ENCODE measurements at places on chromosomes 5 and 9.

DNA sequence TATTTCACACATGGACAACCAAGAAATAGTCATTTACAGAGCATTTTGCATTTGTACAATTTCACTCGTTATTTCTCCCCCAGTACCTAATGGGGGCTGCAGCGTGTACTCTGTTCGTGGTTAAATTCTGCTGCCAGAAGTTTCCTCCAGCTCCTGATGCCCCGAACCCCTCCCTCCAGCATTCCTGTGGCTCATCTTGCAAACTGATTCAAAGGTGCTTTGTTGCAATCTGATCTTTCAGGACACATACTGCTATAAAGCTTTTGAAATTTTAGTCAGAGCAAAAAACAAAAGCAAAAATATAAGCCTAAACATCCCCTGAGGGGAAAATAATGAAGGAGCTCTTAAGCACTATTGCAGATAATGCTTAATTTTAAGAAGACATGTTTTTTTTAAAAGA, 27.7 kb downstream of the UBLCP1 start:
- DNase-seq, result no peak

DNA sequence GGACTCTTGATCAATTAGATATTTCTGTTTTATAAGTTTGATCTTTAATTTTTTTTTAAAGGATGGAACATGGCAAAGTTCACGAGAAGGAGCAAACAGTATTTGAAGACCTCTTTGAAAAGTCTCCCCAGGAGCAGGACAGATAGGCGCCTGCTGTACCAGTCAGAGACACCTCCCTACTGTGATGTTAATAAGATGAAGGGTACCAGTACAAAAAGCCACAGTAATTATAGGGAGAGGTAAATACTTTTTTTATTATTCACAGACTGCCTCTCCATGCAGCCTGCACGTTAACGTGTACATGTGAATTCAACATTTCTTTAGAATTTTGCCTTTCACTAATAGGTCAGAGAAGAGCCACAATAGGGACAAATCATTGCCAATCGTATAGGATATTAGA, 146.5 kb upstream of the CDH6 start:
- no peak for DNase-seq

DNA sequence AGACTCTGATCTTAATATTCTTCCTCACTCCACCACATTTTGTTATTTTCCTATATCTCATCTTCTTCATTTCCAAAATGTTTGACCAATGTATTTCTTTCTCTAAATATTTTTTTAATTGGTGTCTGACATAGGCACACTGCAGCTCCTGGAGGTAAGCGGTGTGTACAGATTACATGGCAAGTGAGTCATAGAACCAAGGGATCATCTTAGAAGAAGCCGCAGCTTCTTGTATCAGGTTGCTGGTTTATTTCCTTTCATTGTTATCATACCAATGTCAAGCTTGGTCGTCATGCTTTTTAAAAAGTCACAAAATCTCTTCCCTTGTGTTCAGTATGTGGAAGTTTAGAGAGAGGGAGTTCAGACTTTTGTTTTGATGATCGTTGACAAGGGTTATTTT, 526.1 kb upstream of the CDH18 start:
- no peak for DNase-seq

GRCh38 chr5:168291964-168292785, 730 bp downstream of the WWC1 start:
- no peak for DNase-seq

- DNase-seq, result no peak
These were observed 60.3 kb downstream of the S1PR3 start for GRCh38 chr9:89051421-89052025.

- no peak for DNase-seq
These were observed 30.4 kb downstream of the ELP1 start for GRCh38 chr9:108903420-108904103.

DNA sequence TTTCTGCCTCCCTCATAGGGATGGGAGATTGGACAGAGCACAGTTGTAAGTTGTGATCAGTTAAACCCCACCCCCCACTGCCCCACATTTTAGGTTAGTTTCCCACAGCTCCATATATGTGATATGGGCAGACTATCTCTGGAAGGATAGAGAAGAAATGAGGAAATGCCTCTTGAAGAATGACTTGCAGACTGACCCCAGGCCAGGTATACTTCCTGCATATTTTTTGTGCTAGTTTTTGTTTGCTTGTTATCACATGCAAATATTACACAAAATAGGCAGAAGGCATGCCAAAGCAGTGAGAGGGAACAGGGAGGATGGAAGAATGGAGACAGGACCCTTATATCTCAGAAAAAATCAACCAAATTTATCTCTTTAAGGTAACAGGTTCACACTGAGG, 10.1 kb upstream of the GLRX start:
- DNase-seq, result no peak

- DNase-seq, result no peak
These were observed 4.3 kb downstream of the SPATA24 start for GRCh38 chr5:139399501-139400121.

- DNase-seq, result no peak
These were observed 12.8 kb upstream of the PANK3 start for GRCh38 chr5:168592014-168592368.

DNA sequence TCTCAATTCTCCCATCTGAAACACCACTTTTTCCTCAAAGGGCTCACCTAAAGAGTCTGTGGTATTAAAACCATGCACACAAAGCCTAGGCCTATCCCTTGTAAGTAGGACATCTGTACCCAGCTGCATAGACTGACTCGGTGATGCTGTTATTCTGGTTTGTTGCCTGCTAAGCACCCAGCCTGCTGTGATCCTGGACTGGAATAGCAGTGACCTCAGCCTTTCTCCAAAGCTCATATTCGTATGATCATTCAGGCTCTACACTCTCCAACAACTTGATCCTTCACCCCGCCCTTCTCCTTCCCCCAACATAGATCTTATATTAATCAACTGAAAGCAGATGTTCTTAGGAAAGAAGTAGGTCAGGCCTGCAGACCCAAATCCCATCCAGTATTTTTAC, 81.4 kb upstream of the WWC1 start:
- DNase-seq, result no peak
